Activated T-helper 1 cell treated with anti-CD3 and anti-CD28 coated beads, Interleukin-2, amount 50 U/mL, for 16 hours (primary cell): ENCODE measurements at places on chromosomes 4 and X.

DNA sequence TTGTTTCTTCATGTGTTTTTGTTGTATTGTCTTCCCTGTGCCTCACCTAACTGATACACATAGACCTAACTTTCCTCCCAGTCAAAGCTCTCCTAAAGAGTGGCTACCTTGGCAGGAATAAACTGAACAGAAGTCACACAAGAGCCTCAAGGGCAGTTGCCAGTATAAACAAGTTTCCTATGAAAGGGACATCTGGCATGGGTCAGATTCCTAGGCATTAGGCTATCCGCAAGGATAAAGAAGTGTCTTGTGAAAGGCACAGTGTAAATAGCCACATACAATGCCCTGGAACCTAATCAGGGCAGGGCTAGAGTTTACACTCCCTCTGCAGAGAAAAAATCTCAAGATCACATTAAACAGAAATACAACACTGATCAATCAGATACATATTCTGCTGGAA is 220.8 kb downstream of the SPANXN3 start:
- no peak for DNase-seq

DNA sequence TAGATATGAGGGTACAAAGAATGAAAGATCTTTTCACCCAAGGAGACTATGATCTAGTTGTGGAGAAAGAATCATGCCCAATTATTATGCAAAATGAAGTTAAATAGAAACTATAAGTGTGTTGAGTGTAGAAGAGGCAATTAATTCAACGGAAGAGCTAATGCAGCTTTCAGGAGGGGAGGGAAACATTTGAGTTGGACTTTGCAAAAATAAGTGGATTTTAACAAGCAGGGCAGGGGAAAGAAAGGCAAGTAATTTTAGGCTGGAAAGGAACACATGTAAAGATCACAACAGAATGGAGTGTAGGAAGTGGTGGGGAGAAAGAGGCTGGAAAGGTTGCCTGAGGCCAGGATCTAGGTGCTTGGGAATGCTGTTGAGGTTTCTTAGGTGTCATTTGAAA is 44.1 kb downstream of the KLHL15 start:
- no peak for DNase-seq

DNA sequence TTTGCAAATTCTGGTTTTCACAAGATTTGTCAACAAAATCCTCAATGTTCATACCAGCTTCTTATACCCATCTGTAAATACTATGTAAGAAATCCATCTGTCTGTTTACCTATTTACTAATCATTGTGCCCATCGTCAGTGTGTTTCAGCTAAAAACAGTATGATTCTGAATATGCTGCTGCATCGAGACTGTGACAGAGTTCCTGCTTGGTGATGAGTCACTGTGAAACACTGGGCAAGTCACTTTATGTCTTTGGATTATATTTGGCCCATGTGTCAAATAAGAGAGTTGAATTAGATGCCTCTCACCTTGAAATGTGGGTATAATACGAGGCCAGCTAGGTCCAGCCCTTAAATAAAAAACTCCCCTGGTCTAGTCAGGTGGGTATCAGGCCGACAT is 79.3 kb downstream of the CBLL2 start:
- no peak for DNase-seq

- no peak for DNase-seq
These were observed 31.6 kb downstream of the SMIM10L2A start for GRCh38 chrX:135453381-135453780.

DNA sequence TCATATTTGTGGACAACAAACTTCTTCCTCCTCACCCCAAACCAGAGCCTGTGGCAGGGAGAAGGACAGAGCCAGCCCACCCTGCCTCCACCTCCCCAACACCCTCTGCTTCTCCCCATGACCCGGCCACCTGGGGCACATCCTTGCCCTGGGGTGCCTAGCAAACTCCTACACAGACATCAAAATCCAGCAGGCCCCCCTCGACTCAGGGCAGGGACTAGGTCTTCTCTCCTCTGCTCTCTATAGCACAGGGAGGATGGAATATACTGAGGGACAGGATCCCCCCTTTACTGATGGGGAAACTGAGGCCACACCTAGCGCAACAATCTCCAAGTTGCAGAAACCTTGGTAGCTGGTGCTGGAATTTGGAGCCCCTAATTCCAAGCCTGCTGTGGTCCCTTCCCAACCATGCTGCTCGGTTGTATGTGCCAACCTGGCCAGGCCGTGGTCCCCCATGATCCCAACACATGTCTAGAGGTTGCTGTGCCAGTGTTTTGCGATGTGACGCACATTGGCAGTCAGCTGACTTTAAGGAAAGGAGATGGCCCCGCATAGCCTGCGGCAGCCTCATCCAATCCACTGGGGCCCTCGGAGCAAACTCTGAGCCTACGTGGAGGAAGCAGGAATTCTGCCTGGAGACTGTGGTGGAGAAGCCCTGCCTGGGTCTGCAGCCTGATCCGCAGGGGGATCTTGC is 53.9 kb upstream of the ADRA2C start:
- DNase-seq: no peak

GRCh38 chr4:115687052-115687755 is 573.8 kb upstream of the NDST4 start:
- no peak for DNase-seq

DNA sequence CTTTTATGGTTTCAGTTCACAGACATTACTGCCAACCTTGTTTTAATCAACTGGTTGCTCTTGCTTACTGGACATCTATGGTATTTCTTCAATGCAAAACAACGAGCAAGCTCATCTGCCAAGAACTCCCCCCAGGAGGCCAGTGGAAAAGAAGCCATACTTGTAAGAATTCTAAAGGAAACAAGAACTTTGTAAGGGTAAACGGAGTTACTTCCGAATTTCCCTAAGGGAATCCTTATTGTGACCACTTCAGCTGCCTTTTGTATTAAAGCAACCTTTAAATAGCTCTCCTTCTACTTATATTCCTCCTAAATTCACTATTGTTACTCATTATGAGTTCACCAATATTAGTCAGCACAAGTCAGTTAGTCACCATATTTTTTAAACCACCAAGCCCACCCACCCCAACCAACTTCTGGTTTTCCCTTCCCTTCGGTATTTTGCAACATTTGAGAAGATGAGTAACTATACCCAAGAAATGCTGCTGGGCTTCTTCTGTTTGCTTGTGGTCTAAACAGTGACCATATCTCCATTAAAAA is 602.8 kb upstream of the DIPK2B start:
- no peak for DNase-seq

GRCh38 chr4:99762728-99763127 is 53.9 kb upstream of the DAPP1 start:
- DNase-seq: no peak

DNA sequence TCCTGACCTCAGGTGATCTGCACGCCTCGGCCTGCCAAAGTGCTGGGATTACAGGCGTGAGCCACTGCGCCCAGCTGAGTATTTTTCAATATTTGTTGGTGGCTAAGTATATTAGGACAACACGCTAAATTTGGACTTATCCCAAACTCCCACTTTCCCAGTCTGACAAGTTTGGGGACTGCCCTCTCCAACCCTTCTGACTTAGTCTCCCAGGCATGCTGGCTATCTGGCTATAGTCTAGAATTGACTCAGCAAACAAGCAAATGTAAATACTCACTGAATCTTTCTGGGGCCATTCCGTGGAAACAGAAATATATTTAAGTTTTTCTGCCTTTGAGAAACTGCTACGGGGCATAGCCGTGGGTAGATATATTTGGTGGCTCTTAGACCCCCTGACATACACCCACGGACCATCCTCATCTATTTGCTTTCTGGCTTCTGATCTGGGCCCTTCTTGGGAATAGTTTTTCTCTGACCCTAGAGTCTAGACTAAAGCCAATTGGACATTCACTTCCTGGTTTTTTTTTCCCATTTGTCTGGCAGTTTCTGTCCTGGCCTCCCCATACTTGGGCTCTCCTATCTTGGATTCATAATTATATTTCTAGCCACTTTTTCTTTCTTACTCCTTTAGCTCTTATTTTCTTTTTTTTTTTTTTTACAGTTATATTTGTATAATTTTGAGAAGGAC is 11.3 kb upstream of the DOCK11 start:
- DNase-seq: no peak
